AG04450 (cell line): ENCODE measurements at places on chromosomes 5 and 9. TPM values are rescaled to one million over a fixed set of nuclear protein-coding genes. Genes with fewer than 3 reads are reported as not detected.

DNA sequence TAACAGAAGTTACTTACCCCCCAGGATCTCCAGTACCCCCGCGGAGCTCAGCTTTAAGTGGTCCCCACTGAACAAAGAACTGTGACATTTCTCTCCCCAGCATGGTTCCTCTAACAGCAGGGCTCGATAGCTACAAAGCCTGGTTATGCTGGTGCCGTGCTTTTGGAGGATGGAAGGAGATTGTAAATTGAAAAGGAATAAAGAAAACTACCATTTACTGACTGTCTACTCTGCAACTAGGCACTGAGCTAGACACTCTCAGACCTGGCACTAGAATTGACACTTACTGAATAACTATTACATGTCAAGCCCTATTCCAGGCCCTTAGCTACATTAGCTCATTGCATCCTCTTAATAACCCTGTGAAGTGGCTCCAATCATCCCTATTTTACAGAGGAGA, 145.3 kb downstream of the TTLL11 start:
- no peak for DNase-seq

- no peak for DNase-seq
Observed at GRCh38 chr5:157550663-157551062, 24.9 kb downstream of the ADAM19 start.

- no peak for DNase-seq
Observed at GRCh38 chr5:59436364-59437148, 457.0 kb downstream of the PDE4D start.

- no peak for DNase-seq
Observed at GRCh38 chr5:172425402-172425801, 28.9 kb downstream of the SH3PXD2B start.

- no peak for DNase-seq
Observed at GRCh38 chr5:149419859-149420544, 40.9 kb upstream of the IL17B start.

- DNase-seq = no peak
Observed at GRCh38 chr9:135887021-135887507, 20.3 kb downstream of the CAMSAP1 start.

- no peak for DNase-seq
Observed at GRCh38 chr5:142823126-142823525, 52.9 kb downstream of the ARHGAP26 start.

DNA sequence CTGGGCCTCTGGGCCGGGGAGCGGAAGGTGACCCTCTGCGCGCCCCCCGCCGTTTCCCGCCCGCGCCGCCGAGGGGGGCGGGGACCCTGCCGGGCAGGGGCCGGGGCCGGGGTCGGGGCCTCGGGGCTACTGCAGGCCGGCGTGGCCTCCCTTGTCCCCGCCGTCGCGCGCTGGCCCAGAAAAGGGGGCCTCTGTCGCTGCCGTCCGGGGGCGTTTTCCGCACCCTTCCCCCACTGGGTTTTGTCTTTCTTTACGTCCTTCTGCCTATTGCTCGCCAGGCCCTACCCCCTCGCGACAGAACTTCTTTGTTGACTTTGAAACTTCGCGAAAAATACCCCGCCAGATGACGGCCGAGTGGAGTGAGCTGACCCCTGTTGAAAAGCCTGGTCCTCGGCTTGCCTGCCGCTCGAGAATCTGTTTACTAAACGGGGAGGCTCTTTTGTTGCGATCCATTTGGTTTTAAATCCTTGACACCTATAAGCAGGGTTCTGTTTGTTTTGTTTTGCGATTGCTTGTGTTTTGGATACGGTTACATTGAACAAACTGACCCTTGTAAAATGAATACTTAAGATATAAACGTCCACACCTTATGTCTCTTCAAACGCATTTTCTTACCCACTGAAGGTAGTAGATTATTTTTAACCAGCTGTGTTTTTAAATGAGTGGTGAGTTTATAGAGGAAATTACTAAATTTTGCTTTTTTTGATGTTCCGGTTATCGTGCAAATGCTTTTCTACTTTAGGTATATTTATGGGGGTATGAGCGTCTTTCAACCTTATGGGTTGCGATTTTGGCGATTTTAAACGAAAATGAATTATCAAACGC, 765 bp downstream of the MARCHF6 start:
- DNase-seq = no peak

DNA sequence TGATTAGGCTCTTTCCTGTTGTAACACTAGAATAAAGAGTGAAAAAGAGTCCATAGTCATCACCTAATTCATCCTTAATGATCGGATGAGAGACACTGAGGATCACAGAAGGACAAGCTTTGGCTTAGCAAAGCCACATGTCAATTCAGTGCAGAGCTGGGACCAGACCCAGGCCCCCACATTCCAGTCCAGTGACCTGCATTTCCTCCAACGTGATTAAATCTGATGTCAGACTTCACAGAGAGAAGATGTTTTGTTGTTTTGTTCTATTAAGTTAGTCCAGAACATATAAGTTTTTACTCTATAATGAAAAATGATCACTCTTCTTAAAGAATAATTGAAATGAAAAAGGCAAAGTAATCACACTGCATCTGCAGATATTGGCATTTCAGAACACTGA, 377.9 kb upstream of the PAPPA start:
- no peak for DNase-seq

GRCh38 chr5:75630875-75631274, 19.6 kb downstream of the ANKDD1B start:
- no peak for DNase-seq

GRCh38 chr5:40238066-40238745, 441.5 kb upstream of the PTGER4 start:
- no peak for DNase-seq

DNA sequence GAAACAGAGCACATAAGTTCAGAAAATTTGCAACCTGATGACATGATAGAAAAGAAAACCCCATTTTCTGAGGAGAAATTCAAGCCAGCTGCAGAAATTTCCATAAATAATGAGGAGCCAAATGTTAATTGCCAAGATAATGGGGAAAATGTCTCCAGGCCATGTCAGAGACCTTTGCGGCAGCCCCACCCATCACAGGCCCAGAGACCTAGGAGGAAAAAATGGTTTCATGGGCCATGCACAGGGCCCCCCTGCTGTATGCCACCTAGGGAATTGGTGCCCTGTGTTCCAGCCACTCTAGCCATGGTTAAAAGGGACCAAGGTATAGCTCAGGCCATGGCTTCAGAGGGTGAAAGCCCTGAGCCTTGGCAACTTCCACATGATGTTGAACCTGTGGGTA, 118.1 kb downstream of the NR2F1-AS1 start:
- no peak for DNase-seq

GRCh38 chr5:74051076-74051475, 425.1 kb downstream of the ARHGEF28 start:
- no peak for DNase-seq

GRCh38 chr5:176895831-176896230, 3.3 kb downstream of the HK3 start:
- DNase-seq = no peak

GRCh38 chr5:106873568-106873967, 797.2 kb downstream of the EFNA5 start:
- no peak for DNase-seq

The SV2C gene
- not detected in 2 replicates for polyA plus RNA-seq

The AQP7 gene
- 0.11 and 0.33 TPM in 2 replicates for polyA plus RNA-seq

The CARTPT gene
- polyA plus RNA-seq = not detected in 2 replicates

The MFAP3 gene
- polyA plus RNA-seq = 35.7 and 44.8 TPM in 2 replicates

The UGCG gene
- 103 and 149 TPM in 2 replicates for polyA plus RNA-seq

The TMEM252 gene
- polyA plus RNA-seq = not detected in 2 replicates

The PROP1 gene
- not detected in 2 replicates for polyA plus RNA-seq

The CCL21 gene
- polyA plus RNA-seq = not detected in 2 replicates

The PCDHB8 gene
- 0.20 and 0.25 TPM in 2 replicates for polyA plus RNA-seq

The TICAM2 gene
- polyA plus RNA-seq = 2.3 and 4.3 TPM in 2 replicates

The EGFLAM gene
- 16.4 and 20.1 TPM in 2 replicates for polyA plus RNA-seq
